ENCODE measurements at places on chromosomes 6 and 20.

- no peak for DNase-seq
These were observed 9.4 kb downstream of the DCBLD1 start for GRCh38 chr6:117491916-117492315.

GRCh38 chr6:170026751-170027646 lies 263.9 kb downstream of the DLL1 start:
- DNase-seq = no peak

- DNase-seq = no peak
These were observed 358.5 kb downstream of the ZFAND3 start for GRCh38 chr6:38177882-38178583.

DNA sequence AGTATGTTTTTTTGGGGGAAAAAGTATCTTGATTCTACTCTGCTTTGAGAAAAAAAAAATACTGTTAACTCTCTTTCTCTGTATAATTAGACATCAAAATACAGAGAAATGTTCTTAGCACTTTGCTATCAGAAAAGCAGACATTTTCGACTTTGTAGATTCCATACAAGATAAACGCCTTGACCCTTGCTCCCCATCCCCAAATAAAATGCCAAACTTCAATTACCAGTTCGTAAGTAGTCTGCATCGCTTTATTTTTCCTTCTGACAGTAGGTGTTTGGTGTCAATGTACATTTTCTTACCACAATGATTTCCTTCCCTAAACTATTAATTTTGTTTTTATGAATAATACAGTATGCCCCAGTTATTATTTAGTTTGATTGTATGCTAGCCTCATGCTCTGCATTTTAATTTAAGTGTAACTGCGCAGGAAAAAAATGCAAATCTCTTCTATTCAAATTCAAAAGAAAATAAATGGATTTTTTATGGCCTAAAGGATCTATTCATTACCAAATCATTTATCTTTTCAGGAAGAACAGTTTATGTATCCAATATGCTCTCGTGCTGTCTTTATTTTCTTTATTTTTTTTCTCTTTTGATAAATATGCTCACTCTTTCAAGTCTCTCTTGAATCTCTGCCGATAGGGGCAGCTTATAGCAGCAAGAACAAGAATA lies 84.8 kb upstream of the ZNF217 start:
- no peak for DNase-seq

- no peak for DNase-seq
These were observed 18.7 kb downstream of the DEK start for GRCh38 chr6:18245642-18246041.

- no peak for DNase-seq
These were observed 1095.2 kb downstream of the GRIK2 start for GRCh38 chr6:102488729-102489128.

DNA sequence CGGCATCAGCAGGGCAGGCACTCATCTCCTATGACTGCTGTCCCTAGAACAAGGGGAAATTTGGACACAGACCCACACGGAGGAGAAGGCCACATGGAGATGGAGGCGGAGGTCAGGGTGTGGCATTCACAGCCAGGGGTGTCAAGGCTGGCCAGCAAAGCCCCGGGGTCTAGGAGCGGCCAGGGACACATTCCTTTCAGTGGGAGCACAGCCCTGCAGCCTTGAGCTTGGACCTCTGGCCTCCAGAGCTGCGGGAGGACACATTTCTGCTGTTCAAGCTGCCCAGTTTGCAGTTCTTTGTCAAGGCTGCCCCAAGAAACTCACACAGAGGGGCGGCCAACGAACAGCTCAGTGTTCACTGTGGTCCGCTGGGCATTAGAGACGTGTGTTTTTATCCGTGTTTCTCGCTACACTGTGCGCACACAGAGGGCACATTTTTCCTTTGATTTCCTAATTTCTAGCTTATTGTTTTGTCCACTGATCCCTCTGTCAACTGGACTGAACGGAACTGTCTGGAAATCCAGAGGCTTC lies 93.4 kb upstream of the MPC1 start:
- DNase-seq = no peak

DNA sequence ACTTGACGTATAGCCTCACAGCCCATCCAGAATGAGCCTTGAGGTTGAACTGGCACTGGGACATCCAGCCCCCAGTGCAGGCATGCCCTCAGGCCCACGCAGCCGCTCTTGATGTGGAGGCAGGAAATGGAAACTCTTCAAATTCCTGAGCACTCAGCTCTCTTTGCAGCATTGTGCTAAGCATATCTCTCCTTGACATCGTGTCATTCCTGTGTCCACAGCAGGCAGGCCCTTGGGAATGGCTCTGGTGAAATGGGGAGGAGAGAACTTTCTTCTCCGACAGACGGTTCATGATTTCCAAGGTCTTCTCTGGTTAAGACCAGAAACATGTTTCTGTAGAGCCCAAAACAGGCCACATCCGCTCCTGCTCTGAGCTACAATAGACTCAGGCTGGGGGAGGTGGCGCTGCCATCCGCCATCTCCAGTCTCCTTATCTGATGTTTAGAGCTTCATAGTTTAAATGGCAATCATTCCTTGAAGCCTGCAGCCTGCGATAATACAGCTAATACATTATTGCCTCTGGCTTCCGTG lies 248.8 kb downstream of the CDH4 start:
- DNase-seq = no peak

GRCh38 chr6:44035621-44036020 lies 91.6 kb downstream of the MRPL14 start:
- no peak for DNase-seq

- DNase-seq = no peak
These were observed 253.7 kb upstream of the SUPT3H start for GRCh38 chr6:45631396-45631795.

GRCh38 chr6:11272491-11273192 lies 40.2 kb upstream of the NEDD9 start:
- no peak for DNase-seq

All from AG04449 (cell line).